ENCODE measurements at places on chromosomes 13 and 19. TPM values are rescaled to one million over a fixed set of nuclear protein-coding genes. Genes with fewer than 3 reads are reported as not detected.

Gene ZNF486
- total RNA-seq, result 3.5 TPM

Gene HCN2
- total RNA-seq, result 19.5 TPM

Gene RGS9BP
- total RNA-seq, result 4.5 TPM

Gene FPR2
- 0.24 TPM for total RNA-seq

Gene KCNC3
- total RNA-seq, result 2.8 TPM

- H3K4me3 ChIP-seq, result no peak overlapping the region
- no peaks in the 10 kb centered on the region for H3K36me3 ChIP-seq
- no peak overlapping the region for H3K27ac ChIP-seq
- H3K4me1 ChIP-seq, result no peaks in the 10 kb centered on the region
Observed at GRCh38 chr19:50564229-50565105, 3.8 kb downstream of the LRRC4B start.

DNA sequence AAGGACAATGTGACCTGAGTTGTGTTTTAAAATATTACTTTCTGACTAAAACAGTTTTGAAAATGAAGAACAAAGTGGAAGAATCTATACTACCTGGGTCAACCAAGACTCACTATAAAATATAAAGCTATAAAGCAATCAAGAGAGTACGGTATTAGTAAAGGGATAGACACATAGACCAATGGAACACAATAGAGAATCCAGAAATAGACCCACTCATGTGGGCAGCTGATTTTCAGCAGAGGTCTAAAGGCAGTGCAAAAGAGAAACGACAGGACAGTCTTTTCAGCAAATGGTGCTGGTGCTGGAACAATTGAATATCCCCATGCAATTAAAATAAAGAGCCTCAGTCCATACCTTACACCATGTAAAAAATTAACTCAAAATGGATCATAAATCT lies 224.7 kb downstream of the RGCC start:
- H3K27ac ChIP-seq, result no peak overlapping the region
- DNase-seq, result no peak
- no peaks in the 10 kb centered on the region for H3K36me3 ChIP-seq
- no peaks in the 10 kb centered on the region for H3K27me3 ChIP-seq

GRCh38 chr13:114031631-114032030 lies 57.8 kb upstream of the C13orf46 start:
- no peaks in the 10 kb centered on the region for H3K36me3 ChIP-seq
- no peaks in the 10 kb centered on the region for H3K27me3 ChIP-seq
- no peak for DNase-seq

GRCh38 chr13:39788102-39788501 lies 132.6 kb downstream of the COG6 start:
- no peaks in the 10 kb centered on the region for H3K4me1 ChIP-seq
- no peak overlapping the region for H3K4me3 ChIP-seq
- no peaks in the 10 kb centered on the region for H3K36me3 ChIP-seq

DNA sequence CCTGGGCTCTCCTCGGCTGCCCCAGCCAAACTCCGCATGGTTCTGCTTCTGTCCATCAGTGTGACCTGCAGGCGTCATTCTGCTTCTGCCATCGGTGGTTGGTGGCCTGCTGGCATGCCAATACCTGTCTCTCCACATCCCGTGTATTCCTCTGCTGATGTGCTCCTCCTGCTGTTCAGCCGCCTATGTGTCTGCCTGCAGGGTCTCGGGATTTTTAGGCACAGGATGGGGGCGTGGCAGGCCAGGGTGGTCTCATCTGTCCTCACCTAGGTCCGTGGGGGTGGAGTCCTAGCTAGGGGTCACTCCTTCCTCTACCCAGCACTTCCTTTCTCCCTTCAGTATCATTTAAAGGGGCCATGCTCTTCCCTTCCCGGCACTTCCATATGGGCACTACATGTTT lies 33.0 kb upstream of the SGCG start:
- H3K27me3 ChIP-seq, result no peaks in the 10 kb centered on the region
- no peak overlapping the region for H3K4me3 ChIP-seq
- no peak overlapping the region for H3K27ac ChIP-seq
- DNase-seq, result no peak

GRCh38 chr19:6412447-6413091 lies 12.0 kb downstream of the KHSRP start:
- no peak overlapping the region for H3K4me3 ChIP-seq
- no peak for DNase-seq
- H3K36me3 ChIP-seq, result no peaks in the 10 kb centered on the region

DNA sequence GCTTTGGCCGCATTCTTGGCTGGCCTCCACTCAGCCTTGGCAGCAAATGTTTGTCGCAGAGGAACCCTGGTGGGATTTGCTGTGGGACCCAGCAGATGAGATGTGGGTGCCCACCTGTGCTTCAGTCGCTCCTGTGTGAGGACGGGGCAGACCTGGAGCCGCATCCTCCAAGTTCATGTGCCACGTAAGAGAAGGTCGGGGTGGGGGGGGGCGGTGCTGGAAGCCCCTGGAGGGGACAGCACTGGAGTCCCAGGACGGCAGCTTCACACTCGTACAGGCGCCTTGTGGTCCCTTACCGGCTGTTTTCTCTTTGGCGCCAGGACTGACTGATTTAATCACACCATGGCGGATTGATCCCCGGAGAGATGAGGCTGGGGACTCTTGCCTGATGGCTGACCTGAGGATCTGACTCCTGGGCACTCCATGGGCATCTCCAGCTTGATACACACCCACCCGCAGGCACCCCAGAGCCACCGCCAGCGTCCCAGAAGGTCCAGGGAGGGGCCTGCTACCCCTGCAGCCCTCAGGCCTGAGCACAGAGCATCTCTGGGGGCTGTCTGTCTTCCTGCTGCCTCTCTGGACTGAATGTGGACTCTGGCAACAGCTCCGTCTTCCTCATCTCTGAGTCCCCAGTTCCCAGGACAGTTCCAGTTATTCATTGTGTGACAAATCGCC lies 10.0 kb upstream of the GRTP1 start:
- no peak overlapping the region for H3K4me3 ChIP-seq
- H3K27ac ChIP-seq, result no peak overlapping the region
- H3K27me3 ChIP-seq, result no peaks in the 10 kb centered on the region
- no peaks in the 10 kb centered on the region for H3K4me1 ChIP-seq

DNA sequence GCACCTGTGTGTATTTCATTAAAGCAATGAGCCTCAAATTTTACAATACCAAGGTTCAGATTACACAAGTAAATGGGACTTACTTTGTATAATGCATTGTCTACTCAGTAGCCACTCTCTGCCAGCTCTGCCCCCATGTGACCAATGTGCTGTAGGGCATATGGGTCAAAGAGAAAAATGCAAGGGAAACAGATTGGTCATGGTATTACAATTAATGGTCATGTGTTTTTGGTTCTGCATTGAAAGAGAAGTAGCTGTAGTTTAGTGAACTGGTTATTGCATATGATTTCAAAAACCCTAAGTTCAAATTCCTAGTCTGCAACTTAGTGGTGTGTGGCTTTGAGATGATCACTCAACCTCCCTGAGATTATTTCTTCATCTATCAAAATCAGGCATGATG lies 545.4 kb downstream of the SUCLA2 start:
- no peaks in the 10 kb centered on the region for H3K36me3 ChIP-seq
- no peaks in the 10 kb centered on the region for H3K4me1 ChIP-seq
- H3K4me3 ChIP-seq, result no peak overlapping the region
- no peak for DNase-seq
- H3K27me3 ChIP-seq, result no peaks in the 10 kb centered on the region

GRCh38 chr13:105936816-105937215 lies 598.6 kb downstream of the EFNB2 start:
- no peak overlapping the region for H3K27ac ChIP-seq
- H3K36me3 ChIP-seq, result no peaks in the 10 kb centered on the region
- no peak overlapping the region for H3K4me3 ChIP-seq
- DNase-seq, result no peak
- no peaks in the 10 kb centered on the region for H3K27me3 ChIP-seq
